Upper lobe of right lung (tissue), 1 donor: ENCODE measurements at places on chromosomes 2 and 18. TPM values are rescaled to one million over a fixed set of nuclear protein-coding genes. Genes with fewer than 3 reads are reported as not detected.

COLEC12 gene
- 55.2 TPM for total RNA-seq

DNA sequence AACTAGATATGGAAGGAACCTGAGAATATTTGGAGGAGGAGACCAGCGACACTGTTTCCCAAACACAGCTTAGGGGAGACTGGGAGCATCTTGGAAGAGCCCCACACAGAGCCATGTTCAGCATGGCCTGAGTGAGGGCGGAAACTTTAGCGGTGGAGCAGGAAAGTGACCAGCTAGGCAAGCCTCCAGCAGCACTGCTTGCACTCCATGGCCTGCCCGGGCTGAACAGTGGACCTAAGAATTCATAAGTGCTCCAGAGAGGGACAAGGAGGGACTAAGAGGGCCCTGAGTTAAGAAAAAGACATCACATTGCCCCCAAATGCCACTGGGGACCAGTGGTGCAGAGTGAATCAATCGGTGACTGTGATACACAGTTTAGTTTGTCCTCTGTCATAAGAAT lies 566.4 kb downstream of the TNS1 start:
- no peaks in the 10 kb centered on the region for H3K27me3 ChIP-seq
- DNase-seq, result no peak
- peak overlapping the region; percentile 32 for H3K27ac ChIP-seq
- peaks cover 23% of the 10 kb centered on the region for H3K4me1 ChIP-seq
- H3K36me3 ChIP-seq, result no peaks in the 10 kb centered on the region

- DNase-seq, result no peak
- no peak overlapping the region for H3K4me3 ChIP-seq
- no peak overlapping the region for H3K27ac ChIP-seq
- no peaks in the 10 kb centered on the region for H3K4me1 ChIP-seq
Observed at GRCh38 chr2:64303250-64303649, 150.7 kb upstream of the LGALSL start.

DNA sequence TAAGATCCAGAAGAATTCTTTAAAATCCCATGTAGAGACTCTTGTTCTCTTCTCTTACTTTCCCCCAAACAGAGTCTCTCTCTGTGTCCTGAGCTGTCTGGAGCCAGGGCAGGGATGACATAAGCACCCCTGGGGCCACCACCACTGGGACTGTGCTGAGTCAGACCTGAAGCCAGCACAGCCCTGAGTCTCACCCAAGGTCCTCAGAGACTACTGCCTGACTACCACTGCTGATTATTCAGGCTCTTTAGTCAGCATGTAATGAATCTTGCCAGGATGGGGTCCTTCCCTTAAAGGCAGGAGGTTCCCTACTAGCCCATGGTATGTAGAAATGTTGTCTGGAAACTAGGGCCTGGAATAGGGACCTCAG lies 34.9 kb upstream of the DYNC1I2 start:
- H3K4me1 ChIP-seq, result no peaks in the 10 kb centered on the region
- no peak overlapping the region for H3K27ac ChIP-seq
- no peak overlapping the region for H3K4me3 ChIP-seq
- DNase-seq, result no peak
- peaks cover 3% of the 10 kb centered on the region for H3K27me3 ChIP-seq

- H3K27ac ChIP-seq, result no peak overlapping the region
- H3K27me3 ChIP-seq, result peaks cover 19% of the 10 kb centered on the region
- DNase-seq, result peak; percentile 47
- H3K36me3 ChIP-seq, result no peaks in the 10 kb centered on the region
- no peaks in the 10 kb centered on the region for H3K4me1 ChIP-seq
Observed at GRCh38 chr2:26580151-26580550, 61.0 kb downstream of the CIB4 start.
